ENCODE measurements at places on chromosomes 1 and 21. TPM values are rescaled to one million over a fixed set of nuclear protein-coding genes. Genes with fewer than 3 reads are reported as not detected.

GRCh38 chr1:37851262-37851661 is 8.1 kb downstream of the MTF1 start:
- peaks cover 29% of the 10 kb centered on the region for H3K4me1 ChIP-seq
- peaks cover 26% of the 10 kb centered on the region for H3K36me3 ChIP-seq

- no peak for DNase-seq
- H3K27me3 ChIP-seq: peaks cover 5% of the 10 kb centered on the region
- no peak overlapping the region for H3K4me3 ChIP-seq
- H3K4me1 ChIP-seq: no peaks in the 10 kb centered on the region
Measured at GRCh38 chr1:99062192-99062591, 57.5 kb upstream of the PLPPR5 start.

DNA sequence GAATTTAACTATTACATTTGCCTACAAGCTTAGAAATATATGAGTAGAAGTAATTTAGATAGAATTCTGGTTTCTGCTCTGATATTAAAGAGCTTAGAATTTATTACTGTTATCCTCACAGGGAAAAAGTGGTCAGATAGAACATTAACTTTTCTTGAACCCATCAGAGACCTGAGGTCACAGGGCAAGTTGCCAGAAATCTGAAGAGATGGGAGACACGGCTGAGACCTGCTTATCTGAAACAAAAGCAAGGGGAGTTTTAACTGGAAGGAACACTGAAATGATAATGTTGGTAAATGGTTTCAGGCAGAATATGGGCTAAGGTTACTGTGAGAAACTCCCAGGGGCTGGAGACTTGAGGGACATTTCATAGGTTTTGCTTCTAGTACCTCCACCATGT is 28.0 kb upstream of the USP25 start:
- no peaks in the 10 kb centered on the region for H3K27me3 ChIP-seq
- no peaks in the 10 kb centered on the region for H3K36me3 ChIP-seq
- H3K4me1 ChIP-seq: no peaks in the 10 kb centered on the region

LYPD8 gene
- not detected for total RNA-seq

SPRR1B gene
- not detected for total RNA-seq

C1orf146 gene
- not detected for total RNA-seq
